ENCODE measurements at places on chromosomes 2 and 18.

- no peak for DNase-seq
These were observed 541.0 kb upstream of the KLHL29 start for GRCh38 chr2:22843919-22844537.

DNA sequence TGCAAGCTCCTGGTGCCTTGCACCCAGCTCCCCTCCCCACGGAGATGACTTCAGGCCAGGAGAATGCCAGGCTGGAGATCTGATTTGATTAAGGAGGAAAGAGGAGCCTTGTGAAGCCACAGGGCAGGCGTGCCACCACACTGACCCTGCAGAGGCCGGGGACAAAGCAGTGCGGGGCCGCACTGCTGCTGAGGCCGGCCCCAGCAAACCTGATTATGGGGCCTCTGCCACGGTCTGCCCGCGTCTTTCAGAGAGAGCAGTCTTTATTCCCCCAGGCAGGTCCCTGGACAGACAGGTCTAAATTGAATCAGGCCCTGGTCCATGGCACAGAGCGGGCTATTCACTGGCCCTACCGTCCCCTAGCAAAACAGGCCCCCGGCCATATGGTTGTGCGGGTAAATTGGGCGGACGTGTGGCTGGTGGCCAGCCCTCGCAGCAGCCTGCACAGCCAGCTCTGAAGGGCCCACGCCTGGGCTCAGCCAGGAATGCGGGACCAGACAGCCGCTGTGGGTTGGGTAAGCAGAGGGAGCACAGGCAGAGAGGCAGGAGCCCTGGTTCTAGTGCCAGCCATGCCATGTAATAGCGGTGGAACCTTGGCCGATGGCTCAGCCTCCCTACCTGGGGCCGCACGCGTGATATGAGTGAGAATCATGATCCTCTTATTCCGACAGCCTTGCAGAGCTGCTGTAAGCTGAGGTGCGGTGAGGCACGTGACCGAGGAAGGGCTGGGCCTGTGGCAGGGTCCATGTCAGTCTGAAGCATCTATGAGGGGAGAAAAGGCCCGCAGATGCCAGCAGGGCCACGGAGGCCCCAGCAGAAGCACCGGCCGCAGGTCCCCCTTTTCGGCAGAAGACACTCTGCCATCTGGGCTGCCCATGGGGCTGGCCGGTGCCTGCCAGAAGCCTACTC, 97.3 kb upstream of the MYCN start:
- DNase-seq: no peak

DNA sequence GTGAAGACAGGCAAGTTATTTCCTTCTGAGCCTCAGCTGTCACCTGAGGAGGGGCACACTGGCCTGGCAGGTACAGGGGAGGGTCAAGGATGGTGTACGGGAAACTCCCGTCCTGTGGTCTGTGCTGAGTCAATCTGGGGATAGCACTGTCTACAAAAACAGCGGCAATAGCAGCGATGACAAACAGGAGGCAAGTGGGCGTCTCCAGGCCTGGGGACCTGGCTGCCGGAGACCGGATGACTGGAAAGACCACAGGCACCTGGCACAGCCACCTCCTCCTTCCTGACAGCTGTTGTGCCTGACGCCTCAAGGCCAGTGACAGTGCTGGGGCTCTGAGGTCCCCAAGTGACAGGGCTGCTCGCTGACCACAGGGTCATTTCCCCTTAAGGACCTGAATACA, 202.1 kb upstream of the HS6ST1 start:
- DNase-seq: no peak

DNA sequence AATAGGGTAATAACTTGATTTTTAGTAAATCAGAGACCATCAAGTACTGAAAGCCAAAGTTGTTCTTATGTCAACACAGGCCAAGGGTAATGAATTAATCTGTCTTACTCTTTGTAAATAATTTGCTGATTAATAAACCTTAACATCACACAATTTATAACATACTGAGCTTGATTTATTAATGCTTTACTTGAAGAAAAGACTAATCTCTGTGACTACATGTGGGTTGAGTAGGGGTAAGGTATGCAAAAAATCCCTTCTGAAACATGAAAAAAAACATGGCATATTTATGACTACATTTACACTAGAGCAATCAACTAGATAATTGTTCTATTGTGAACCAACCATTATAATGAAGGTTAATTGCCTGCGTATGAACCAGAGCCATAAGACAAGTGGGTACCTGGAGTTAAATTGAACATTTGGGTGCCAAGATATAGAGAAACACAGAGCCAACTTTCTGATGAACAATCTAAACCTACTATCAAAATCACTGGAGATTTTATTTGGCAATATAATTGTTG, 67.7 kb upstream of the GRB14 start:
- DNase-seq: no peak

DNA sequence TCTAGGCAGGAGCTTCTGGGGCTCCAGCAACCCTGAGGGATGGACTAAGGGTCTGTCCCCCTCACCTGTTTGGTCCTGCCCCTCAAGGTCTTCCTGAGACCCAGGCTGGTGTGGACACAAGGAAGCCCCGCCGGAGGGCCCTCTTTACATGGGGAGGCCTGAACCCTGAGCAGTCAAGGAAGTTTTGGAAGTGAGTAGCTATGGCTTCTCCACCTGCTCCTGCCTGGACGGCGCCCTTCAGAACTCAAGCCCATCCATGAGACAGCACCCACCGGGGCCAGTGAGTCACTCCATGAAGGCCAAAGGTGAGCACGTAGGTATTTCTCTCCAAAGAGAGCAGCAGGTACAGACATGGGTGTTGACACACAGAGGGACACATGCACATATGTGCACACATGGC, 98.2 kb upstream of the CTDP1 start:
- DNase-seq: no peak

DNA sequence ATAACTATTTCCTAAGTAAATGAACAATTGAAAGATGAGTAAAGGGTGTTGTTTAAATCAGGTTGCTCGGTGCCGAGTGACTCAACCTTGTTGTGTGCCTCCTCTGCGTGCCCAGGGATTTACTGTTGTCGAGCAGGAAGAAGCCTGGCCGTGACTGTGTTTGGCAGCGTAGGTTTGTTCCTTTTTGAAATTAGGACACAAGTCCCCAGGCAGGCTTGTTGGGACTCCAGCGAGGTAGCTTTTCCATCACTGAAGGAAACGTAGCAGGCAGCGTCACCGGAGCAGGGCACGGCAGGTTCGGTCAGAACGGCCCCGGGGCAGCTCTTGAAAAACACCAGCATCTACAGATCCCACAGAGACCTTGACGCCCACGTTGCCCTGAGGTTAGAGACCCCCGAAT, 48.6 kb downstream of the TMEM18 start:
- DNase-seq: no peak

- DNase-seq: no peak
These were observed 37.2 kb upstream of the BIN1 start for GRCh38 chr2:127143841-127144782.

DNA sequence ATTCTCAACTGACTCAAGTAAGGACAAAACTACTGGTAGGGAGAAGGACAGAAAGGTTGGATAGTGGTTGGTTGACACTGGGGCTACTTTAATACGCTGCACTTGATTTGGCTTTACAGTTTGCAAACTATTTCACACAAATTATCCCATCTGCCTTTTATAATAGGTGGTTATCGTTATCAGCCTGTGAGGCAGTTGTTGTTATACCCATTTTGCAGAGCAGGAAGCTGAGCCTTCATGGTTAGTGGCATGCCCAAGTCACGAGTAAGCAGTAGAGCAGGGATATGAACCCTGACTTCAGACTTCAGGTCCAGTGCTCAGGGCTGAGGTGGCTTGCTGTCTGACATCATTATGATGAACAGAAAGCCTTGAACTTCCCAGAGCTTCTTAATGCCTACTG, 5.3 kb downstream of the CTIF start:
- DNase-seq: no peak

- DNase-seq: no peak
These were observed 6.8 kb upstream of the CIB4 start for GRCh38 chr2:26647981-26648380.

- DNase-seq: no peak
These were observed 39.7 kb upstream of the ACAA2 start for GRCh38 chr18:49853011-49853410.

- no peak for DNase-seq
These were observed 504.7 kb downstream of the KCNJ3 start for GRCh38 chr2:155203178-155203577.

DNA sequence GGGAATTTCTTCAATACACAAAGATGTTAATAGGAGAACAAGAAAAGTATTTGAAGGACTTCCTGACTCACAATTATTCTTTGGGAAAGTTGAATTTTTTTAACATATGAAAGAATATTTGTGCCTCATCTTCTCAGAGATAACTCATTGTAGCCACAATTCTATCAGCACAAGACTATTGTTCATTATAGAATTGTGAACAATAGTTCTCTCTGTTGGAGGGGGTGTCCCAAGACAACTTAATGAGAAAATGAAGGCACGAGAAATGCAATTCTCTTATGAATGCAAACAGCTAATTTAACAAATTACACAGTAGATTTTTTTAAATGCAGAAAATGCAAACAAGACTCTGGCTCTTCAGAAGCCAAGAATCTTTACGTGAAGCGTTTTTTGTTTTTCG, 157.0 kb downstream of the BARD1 start:
- DNase-seq: no peak

- no peak for DNase-seq
These were observed 204.0 kb downstream of the ZNF521 start for GRCh38 chr18:25147877-25148488.

DNA sequence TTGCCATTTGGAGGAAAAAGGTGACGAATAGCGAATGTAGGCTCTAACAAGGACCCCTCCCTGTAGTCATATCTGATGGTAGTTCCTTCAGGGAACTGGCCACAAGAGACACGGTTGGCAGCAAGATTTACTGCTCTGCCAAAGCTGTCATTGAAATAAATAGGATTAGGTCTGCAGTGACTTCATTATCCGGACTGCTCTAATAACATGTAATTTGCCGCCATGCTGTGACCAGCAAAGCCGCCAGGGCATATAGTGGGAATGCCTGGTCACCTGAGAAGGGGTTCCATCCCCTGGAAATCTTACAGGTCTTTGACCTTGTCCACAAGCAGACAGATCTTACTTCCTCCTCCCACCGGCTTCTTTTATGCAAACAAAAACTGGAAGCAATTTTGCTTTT, 59.4 kb upstream of the LAPTM4A start:
- DNase-seq: no peak

GRCh38 chr2:142915502-142915901, 38.0 kb downstream of the KYNU start:
- DNase-seq: no peak

DNA sequence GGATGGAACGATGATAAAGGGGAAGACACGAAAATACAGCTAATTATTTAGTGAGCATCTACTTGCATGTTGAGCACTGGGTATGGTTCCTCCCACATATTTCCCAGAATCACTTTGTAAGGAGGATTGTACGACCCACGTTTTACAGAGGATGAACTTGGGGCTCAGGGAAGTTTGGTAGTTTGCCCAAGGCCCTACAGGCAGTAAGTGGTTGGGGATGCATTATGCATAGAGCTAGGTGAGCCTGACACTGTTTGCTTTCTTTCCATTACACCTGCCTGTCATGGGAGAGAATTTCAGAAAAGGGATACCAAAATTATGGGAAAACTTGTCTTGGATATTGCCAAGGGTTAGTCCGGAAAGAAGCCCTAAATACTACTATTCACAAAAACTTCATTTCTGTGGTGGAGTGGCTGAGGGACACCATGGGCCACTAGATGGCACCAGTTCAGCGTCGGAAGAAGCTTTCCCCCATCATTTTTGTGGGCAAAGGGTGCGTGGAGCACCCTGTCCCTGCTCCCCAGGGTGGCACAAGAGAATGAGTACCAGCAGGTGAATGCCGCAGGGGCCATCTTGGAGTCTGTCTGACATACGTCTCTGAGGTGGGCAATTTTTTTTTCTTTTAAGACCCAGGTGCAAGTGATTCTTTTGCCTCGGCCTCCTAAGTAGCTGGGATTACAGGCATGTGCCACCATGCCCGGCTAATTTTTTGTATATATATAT, 23.5 kb upstream of the C18orf32 start:
- no peak for DNase-seq

DNA sequence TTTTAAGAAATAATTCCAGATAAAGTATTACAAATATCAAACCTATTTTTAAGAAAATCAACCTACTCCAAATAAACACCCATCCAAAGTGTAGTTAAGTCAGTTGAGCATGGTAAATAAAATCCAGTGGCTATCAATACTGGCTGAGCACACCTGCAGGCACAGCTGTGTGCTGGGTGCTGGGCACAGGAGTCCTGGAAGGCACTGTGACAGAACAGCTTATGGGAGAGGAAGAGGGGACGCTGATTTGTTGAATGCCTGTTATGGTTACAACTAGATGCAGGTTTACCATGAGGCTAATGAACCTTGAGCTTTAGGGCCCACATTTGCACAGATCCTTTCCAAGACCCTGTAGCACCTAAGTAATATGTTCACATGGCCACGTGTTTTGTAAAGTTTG, 202.7 kb downstream of the MTX2 start:
- DNase-seq: no peak

- peak; percentile 9 for DNase-seq
These were observed 24.4 kb downstream of the PUM2 start for GRCh38 chr2:20326163-20326780.

- no peak for DNase-seq
These were observed 298.4 kb upstream of the MMADHC start for GRCh38 chr2:149885946-149886345.

DNA sequence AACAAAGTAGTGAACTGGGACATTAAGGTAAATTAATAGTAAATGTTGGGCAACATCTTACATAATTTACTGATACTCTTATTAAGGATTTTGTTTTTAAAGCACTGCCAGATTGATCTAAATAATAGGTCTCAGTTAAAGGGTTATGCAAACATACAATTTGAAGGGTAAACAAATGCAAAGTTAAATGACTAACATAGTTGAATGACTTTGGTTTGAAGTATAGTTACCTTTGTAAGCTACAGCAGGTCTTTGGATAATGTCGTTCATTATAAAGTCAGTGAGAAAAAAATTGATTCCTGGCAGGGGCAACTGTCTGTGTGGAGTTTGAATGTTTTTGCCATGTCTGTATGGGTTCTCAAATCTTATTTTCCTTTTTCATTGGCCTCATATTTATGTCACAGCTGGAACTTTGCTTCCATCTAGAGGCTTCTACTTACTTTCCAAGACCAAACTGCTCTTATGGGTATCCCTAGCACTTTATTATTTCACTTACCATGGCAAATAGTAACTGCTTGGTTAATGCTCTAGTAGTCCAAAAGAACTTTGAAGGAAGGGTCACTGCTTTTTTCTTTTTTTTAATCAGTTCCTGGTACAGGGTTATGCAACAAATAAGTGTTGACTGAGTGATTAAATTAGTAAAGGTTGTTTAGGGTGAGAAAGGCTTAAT, 107.8 kb downstream of the NBEAL1 start:
- no peak for DNase-seq

DNA sequence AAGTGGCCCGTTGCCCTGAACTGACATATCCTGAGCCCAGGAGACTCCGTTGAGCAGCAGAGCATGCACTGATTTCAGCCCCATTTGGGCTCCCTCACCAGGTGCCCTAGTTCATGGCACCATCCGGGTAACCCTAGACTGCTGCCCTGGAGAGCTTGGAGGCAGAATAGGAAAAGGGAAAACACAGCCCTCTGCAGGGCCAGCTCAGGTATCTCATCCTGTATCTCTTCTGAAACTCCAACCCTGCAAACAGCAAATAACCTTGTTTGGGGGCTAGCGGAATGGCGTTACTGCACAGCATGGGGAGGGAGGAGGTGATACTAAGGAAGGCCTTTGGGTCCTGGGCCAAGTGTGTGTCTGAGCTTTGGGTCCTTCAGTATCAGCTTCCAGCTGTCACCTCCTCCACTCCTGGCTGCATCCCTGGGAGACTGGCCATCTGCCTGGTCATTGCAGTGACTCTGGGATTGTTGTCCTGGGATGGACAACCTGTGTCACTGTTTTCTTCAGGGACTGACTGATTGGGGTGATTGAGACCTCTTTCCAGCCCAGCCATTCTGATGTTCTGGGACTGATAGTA, 233.8 kb upstream of the SKOR2 start:
- no peak for DNase-seq

All from fibroblast of skin of left biceps (primary cell).